ENCODE measurements at places on chromosomes 7 and 10.

GRCh38 chr10:677750-678661 lies 11.5 kb downstream of the DIP2C start:
- DNase-seq: no peak

- peak; percentile 57 for DNase-seq
These were observed 10.2 kb downstream of the PYROXD2 start for GRCh38 chr10:98404571-98405359.

DNA sequence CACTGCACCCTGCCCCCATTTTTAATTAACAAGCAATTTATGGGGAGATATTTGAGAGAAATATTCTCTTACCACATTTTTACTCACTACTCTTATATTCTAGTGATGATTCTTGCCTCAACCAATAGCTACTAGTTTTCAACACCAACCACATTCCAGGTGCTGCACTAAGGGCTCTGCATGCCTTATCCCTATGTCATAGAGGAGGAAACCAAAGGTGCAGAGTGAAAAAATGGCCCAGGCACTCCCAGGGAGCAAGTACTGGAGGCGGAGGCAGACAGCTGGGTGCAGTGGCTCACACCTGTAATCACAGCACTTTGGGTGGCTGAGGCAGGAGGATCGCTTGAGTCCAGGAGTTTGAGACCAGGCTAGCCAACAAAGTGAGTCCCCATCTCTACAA lies 35.5 kb upstream of the TPST1 start:
- no peak for DNase-seq

GRCh38 chr7:38878694-38879457 lies 30.1 kb downstream of the VPS41 start:
- no peak for DNase-seq

DNA sequence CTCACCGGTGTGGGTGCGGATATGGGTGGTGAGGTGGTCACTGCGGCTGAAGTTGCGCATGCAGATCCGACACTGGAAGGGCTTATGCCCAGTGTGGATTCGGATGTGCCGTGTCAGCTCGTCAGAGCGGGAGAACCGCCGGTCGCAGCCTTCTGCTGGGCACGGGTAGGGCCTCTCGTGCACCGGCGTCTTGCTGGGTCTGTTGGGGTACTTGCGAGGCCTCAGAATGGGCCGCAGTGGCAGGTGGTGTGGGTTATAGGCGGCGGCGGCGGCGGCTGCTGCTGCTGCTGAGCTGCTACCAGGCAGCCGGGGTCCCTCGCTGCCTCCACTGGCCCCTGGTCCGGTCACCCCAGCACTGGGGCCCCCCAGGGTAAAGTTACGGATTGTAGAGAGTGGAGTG lies 2.7 kb downstream of the EGR2 start:
- DNase-seq: no peak

DNA sequence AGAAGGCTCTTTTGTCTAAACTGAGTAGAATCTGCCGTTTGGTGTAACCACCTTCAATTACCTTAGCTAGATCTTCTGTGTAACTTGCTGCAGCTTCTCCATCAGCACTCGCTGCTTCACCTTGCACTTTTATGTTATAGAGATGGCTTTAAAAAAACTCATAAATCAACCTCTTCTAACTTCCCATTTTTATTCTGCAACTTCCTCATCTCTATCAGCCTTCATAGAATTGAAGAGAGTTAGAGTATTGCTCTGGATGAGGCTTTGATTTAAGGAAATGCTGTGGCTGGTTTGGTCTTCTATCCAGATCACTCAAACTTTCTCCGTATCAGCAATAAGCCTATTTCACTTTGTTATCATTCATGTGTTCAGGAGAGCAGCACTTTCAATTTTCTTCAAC lies 1131.9 kb upstream of the CELF2 start:
- no peak for DNase-seq

DNA sequence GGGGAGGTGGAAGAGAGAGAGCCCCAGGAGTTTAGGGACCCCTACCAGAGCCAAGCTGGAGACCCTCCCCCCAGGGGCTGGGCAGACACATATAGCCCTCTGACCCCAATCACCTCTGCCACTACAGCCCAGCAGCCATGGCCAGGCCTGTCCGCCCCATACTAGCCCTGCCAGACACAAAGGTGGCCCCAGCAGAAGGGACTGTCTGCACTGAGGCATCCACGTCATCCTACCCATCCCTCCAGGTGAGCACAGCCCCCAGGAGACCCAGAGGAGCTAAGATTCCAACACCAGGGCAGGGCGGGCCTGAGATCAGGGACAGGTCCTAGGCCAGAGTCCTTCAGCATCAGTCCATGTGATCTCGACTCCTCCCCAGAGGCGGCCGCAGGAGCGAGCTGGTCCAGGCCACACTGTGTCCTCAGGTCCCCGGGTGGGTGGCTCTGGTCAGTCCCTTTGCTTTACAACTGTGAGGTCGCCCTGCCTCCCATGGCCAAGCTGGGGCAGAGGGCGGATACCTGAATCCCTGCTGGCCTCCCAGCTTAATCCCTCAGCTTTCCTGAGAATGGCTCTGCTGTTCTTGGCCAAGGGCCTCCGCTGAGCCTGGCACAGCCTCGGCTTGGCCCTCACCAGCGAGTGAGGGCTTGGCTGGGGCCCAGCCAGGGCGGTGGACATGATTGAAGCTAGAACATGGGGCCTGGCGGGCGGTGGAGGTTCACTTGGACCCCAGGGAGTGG lies 14.3 kb upstream of the ELN start:
- no peak for DNase-seq

DNA sequence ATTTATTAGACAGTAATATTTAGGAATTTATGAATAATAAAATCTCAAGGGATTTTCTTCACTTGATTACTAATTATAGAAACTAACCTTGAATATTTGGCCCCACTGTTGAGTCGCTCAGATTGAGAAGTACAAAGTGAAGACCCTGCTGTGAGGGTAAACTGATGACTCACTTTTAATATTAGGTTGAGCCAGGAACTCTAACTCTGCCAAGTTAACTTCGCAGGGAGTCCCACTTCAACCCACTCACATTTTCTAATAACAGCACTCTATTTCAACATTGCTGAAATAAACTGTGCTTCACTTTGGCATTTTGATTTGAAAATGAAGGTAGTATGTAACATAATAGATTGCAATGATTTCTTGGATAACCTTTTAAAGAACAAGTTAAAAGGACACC lies 200.7 kb downstream of the POLR1F start:
- DNase-seq: peak; percentile 82

- DNase-seq: no peak
These were observed 1016.4 kb upstream of the KCND2 start for GRCh38 chr7:119256446-119257131.

- DNase-seq: no peak
These were observed 175.7 kb upstream of the AUTS2 start for GRCh38 chr7:69422574-69422985.

- DNase-seq: no peak
These were observed 102.2 kb downstream of the JCAD start for GRCh38 chr10:29957236-29957635.

GRCh38 chr10:3452173-3452626 lies 279.6 kb upstream of the PITRM1 start:
- DNase-seq: peak; percentile 98

DNA sequence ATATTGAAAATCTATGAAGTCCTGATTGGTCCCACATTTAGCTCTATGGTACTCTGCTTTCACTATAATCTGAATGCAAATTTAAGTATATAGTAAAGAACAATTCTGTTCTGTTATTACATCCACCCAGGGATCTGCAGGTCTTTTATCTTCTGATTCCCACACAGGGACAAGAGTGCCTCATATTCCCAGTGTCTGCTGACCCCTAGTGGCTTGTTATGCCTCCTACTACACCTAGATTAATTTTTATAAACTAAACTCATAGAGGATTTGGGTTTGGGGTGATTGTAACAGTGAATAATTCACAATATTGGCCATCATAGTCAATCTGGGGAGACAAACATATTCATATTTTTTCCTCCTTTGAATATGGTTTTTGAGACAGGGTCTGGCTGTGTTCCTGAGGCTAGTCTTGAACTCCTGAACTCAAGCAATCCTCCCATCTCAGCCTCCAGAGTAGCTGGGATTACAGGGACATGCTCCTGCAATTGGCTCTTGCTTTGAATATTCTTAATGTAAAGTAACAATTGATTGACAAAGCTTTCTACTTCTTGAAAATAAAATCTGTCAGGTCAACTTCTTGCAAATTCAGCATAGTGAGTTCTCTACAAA lies 282.1 kb downstream of the KCND2 start:
- peak; percentile 67 for DNase-seq

DNA sequence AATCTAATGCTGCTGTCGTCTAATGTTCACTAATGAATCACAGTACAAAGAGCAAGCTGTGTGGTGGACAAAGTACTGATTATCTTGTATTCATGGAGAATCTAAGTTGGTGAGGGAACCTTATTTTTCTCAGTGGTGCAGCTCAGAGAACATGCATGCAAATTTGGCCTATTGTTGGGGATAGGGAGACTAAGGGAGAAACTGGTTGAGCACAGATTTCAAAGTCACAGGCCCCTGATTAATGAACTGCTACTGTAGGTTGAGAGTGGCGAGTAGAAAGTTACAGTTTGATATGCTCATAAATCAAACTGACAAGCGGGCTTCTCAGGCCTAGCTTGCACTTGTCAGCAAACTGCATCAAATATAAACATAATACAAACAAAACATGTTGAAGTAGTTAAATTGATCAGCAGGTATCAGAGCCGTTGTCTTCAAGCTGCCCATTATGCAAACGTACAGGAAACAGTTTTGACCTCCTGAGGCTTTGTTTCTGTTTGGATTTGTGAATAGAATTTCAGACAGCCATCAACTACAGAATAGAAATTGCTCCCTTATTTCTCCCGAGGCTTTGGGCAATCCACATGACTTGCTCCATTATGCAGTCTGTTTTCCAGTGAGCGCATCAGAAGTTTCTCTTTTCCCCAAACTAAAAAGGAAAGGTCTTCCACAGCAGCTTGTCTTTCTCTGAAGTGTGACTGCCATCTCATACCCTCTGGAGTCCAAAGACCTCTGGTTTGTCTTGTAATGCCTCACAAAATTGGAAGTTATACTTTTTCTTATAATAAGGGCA lies 215.8 kb downstream of the FOXP2 start:
- no peak for DNase-seq

DNA sequence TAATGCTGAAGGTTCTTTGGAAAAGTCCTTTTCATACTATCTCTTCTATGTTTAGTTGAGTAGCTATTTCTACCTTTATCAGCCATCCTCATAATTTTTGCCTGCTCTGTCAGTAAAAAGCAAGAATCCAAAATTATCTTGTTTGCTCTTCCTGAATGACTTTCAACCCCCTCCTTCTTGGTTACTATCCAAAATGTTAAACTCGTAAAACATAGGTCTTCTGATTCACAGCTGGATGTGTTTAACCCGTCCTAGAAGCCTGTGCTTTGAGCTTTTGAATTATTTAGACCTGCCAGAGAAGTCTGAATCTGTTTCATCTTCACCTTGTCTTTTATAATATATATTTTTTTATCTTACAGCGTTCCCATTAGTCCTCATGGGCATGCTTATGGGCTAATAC lies 136.4 kb upstream of the MDFIC start:
- DNase-seq: no peak

DNA sequence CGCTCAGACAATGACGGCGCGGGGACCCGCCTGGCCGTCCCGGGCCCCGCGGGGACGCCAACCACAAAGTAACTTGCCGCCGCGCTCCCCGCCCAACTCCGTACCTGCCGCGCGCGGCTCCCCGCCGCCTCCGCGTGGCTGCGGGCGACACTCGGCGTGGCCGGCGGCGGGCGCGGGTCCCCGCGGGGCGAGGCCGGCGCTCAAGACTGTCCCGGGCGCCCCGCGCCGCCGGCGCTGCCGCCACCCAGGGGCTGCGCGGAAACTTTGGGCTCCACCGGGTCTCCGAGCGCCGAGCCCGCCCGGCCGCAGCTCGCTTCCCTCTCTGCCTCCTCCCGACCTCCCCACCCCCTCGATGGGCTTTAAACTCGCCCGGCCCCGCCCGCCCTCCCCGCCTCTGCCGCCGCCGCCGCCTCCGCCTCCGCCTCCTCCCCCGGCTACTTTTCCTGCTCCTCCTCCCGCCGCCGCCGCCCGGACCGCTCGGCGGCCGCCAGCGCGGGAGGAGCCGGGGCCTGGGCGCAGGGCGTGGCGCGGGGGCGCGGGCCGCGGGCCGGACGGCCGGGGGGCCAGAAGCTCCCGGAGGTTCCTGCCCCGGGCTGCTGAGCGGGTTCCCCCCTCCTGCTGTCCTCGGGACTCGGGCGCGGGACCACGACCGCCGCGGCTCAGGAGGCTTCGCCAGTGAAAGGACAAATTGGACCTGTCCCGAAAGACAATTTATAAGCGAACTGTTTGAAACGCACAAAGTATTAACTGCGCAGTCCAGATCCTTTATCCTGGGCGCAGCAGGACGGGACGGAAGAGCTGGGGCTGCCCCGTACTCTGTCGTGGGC lies 10.6 kb upstream of the GRB10 start:
- DNase-seq: peak; percentile 73

DNA sequence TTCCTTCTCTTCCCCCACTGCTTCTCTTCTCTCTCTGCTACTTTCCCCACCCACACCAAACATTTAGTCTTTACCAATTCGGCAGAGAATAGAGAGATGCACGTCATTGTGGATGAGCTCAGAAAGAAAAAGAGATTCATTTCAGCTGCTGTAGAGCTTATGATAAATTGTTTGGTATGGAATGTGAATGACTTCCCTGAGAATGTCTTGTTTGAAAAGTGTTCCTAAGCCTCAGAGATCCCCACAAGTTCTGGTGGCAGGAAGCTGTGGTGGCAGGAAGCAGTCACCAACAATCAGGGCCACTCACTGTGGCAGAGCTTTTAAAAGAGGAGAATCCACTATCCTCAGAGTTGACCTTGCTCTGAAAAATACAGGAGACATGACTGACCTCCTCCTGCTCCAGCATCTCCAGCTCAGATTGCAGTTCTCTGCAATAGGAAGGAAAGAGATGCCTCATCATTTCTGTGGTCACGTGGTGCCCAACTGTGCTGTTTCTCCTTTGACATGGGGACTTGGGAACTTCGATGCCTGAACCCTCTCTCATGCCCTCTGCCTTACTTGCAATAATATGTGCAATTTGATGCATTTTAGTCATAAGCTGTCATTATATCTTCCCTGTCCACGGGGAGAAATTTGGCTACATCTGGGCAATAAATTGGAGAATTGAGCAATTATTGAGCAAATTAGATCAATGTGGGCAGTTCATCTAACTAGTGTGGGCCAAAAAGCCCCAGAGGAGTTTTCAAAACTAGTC lies 76.5 kb downstream of the BMPER start:
- DNase-seq: no peak

DNA sequence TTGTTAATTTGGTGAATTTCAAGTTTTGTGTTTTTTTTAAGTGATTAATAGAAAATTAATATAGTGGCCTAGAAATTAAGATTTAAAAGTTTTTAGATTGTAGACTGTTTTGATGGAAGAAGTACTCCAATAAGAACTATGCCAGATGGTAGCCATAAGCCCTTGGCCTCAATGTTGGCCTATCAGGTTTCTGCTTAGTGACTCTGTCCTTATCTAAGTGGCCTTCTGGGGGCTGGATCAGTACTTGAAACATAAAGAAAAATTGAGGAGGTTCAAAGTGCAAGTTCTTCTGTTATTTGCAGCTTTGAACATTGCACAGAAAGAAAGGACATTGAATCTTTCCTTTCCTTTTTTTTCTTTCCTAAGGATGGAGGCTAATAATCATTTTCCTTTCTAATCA lies 9.9 kb downstream of the CCDC126 start:
- no peak for DNase-seq
